ENCODE measurements at places on chromosomes 2 and 18.
A peak's percentile ranks its signal among the peaks of the same experiment; 100 is the strongest.

DNA sequence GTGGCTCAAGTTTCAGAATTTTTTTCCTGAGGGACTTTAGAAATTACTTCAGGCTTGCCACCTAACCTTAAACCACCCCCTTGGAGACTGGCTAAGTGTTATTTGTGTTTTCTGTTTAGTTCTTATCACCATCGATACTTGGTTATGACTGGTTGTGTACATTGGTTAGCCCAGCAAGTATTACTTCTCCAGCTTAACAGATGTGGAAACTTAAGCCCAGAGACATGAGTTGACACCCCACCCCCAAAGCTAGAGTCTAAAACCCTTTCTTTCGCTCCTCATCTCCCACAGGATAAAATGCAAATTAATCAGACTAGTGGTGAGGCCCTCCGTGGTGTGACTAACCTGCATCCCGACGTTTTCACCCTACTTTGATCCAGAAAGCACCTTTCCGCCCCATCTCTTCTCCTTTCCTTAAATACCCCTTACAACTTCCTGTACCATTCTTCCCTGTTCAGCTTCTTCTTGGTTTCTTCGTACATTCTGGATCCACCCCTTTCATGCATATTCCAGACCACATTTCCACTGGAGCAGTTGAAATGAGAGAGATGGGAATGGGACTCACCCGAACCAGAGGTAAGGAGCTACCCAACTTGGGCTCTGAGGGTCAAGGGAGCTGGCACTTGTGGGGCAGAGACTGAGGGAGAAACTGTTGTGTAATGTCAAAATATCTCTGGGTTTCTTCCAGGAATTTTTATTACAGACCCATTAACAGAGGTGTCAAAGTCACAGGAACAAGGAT, 819 bp upstream of the MAP3K2 start:
- DNase-seq, result peak; percentile 56

DNA sequence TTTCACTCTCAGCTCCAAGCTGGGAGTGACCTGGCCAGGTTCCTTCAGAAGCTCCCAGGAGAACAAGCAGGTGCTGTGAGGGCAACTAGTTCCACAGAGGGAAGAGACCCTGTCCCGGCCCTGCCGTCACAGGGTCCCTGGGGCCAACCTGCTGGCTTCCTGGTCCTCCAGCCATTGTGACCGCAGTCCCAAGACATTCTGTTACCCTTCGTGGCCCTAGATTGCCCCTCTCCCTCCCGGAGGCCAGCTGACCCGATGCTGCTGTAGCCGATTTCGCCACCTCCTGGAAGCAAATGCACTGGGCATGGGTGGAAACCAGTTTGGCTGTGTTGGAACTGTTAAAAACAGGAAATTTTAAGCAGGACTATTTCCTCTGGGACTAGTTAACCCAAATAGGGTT, 55.4 kb downstream of the EPAS1 start:
- DNase-seq, result no peak

- peak; percentile 69 for DNase-seq
Measured at GRCh38 chr2:162221064-162221463, 22.2 kb downstream of the FAP start.

DNA sequence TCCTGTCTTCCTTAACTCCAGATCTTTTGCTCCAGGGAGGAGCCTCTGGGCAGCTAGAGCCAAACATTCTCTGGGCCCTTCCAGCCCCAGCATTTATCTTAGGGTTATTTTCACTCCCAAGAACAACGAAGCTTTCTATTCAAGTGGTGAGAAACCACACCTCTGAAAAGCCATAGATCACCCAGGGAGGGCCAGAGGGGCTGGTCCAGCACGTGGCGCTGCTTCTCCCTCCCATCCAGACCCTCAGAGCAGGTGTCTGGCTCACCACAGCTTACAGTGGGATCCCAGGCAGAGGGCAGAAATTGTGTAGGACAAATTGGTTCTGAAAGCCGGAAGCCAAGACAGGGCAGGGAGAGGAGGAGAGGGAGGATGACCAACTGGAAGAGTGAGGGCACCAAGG, 74.0 kb upstream of the PKDCC start:
- no peak for DNase-seq

GRCh38 chr2:18403921-18404522, 156.4 kb downstream of the RDH14 start:
- no peak for DNase-seq

DNA sequence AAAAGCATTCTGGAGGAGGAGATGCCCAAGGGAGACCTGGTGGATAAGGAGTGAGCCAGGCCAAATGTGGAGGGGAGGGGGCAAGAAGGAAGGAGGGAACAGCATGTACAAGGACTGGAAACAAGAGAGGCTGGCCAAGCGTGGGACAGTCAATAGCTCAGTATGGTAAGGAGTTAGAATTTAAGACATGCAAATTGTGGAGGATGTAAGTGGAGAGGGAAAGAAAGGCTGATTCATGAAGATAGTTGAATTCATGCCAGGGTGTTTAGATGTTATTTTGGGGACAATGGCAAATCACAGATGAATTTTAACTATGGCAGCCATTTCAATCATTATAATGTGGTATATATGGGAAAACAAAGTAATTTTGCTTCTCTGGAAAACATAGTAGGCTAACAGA, 462.3 kb downstream of the MEIS1 start:
- DNase-seq, result peak; percentile 72

GRCh38 chr2:138476940-138477339, 24.6 kb upstream of the SPOPL start:
- DNase-seq, result no peak

GRCh38 chr2:126038861-126039260, 617.1 kb upstream of the GYPC start:
- DNase-seq, result no peak

- DNase-seq, result no peak
Measured at GRCh38 chr2:108924580-108925251, 64.3 kb downstream of the EDAR start.

DNA sequence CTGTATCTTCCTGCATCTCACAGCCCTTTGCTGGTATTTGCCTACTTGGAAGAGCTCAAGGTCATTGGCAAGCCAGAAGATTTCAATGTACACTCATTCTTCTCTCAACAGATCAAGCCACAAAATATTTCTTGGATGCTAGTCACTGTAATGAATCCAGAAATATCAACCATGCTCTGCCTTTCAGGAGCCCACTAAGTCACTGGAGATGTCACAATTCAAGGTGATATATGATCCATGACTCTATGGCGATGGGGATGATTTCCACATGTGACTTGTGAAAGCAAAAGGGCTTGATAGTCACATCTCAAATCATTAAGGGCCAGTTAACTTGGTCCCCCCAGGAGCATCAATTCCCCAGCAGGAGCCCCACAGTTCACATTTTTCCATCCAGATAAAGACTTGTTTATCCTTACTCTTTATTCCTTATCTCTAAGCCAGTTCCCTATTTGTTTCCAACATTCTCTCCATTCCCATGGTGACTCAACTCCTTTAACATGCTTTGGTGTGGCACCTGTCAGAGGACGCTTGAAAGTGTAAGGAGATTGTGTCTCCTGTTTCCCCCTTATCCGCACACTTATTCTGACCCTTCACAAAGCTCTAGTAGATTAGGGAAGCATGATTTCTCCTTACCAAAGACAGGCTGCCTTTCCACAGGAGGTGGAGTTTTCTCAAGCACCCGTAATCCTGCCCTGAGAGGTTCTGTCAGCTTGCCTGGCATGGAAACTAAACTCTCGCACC, 15.8 kb downstream of the PKDCC start:
- DNase-seq, result peak; percentile 77

DNA sequence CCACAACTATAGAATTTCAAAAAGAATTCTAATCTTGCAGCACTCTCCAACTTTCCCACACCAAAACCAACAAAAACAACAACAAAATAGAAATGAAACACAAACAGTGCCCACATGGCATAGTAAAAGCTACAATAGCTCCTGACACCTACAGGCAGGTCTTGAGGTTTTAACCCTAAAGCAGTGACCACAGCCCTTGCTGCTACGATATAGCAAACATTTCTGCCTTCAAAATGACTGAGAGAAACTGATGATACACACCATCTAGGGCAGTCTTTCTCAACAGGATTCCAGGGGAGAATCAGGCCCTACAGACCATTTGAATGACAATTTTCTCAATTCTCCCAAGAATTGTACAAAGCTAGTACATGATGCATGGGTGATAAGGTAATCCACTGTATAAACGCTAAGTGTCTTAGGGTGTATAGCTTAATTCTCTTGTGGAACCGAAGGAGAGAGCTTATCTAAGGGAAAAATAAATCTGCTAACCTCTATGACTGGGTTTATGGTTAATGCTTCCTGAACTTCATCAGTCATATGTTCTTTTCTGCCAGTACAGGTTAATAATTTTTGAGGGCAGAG, 46.5 kb downstream of the TRAK2 start:
- no peak for DNase-seq

GRCh38 chr2:195903956-195904355, 164.7 kb downstream of the DNAH7 start:
- no peak for DNase-seq

DNA sequence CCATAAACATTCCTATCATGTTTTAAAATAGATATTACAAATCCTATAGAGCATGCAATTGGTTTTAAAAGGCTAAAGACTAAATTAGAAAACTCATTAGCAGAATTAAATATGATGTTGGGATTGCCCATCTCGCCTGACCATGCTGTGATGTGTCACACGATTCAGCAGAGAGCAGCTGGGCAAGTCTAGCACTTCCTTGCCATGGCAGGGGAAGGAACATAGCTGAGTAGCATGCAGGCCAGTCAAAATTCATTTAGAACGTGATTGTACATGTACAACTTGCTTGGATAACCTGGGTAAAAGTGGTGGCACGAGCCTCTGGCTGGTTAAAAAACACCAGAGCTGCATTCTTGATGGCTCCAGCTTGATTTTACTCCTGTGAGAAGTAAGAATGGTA, 81.3 kb downstream of the SCN3A start:
- no peak for DNase-seq

DNA sequence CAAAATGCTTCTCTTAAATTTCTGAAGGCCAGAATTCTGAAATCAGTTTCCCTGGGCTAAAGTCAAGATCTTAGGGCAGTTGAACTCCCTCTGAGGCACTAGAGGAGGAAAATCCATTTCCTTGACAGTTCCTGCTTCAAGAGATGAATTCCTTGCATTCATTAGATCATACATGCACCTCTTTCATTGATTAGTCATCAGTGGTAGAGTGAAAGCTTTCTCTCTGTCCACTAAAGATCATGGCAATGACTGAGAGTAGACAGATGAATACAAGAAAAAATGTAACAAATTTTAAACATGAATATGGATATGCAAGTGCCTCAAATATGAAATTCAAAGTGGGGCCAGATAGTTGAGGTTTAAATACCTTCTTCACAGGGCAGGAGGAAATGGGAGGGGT, 693.4 kb upstream of the TMEFF2 start:
- no peak for DNase-seq

GRCh38 chr2:191270306-191271161, 25.3 kb downstream of the MYO1B start:
- DNase-seq, result no peak

- DNase-seq, result no peak
Measured at GRCh38 chr2:190162851-190163250, 100.3 kb upstream of the MSTN start.

DNA sequence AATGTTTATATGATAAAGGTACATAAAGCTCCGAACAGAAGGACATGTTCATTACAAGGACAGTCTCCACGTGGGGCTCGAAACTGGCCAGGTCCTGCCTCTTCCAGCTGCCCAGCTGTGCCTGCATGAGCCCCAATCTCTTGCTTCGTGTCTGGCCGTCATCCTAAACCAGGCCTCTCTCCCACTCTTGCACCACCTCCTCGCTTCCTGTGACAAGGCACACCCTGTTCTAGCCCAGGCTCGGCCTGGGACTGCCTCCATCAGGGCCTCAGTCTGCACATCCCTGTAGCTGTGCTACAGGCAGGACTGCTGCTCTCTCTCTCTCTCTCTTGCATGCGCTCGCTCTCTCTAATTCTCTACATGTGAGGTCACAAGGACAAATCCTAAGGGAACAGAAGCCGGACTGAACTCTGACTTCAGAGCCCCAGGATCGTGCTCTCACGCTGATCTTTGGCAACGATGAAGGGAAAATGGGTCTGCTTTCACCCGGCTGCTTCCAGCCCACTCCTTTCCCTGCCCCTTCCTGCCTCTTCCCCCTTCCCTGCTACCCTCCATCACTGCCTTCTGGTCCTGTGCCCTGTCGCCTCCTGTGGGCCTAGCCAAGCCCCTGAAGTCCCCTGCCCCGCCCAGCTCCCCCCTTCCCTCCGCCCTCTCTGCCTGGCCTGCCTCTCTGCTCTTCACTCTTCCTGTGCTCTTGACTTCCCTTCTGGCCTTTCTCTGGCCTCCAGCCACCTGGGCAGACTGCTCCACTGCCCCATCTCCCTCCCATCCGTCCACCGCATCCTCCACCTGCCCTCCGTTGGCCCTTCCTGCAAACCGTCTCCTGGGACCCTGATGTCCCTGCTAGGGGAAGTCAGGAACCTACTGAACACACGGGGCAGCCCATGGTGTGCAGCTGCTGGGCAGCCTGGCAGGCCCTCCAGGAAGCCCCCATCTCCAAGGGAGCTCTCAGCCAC, 7.8 kb upstream of the GPR55 start:
- DNase-seq, result peak; percentile 64

DNA sequence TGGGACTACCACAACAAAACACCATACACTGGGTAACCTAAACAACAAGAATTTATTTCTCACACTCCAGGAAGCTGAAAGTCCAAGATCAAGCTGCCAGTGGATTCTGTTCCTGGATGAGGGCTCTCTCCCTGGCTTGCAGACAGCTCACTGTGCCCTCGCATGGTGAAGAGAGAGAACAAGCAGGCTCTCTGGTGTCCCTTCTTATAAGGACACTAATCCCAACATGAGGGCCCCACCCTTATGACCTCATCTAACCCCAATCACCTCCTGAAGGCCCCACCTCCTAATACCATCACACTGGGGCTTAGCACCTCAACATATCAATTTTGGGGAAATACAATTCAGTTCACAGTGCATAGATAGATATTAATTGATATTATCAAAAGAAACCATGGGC, 83.5 kb downstream of the BIN1 start:
- DNase-seq, result no peak

DNA sequence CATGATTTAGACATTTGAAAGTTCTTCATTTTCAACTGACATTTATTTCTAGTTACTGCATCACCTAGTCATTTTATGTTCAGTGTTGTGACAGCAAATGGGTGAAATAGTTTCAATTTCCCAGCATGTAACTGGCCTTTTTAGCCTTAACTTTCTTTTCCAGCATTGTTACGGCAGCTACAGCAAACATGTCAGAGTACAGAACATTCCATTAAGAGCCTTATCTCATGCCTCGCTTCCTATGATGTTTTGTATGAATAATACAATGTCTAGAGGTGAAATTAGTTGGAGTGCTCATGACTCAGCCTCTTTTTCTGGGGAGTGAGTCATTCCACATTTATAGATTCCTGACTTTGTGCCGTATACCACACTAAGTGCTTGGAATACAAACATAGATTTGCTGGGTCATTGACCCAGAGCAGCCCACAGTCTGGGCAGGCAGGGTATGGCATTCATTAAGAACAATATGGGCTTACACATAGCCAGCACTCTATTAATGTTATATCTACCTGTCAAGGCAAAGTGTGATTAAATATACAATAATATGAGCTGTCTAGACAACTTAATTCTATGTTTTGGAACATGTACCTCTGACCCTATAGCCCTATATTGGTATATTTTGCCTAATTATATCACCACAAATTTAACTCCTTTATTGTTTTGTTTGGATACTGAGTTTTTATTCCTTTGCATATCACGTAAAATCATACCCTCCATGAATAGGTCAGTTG, 72.2 kb downstream of the MAP2 start:
- DNase-seq, result peak; percentile 98
